G401 (cell line): ENCODE measurements at places on chromosomes 2 and 18.

GRCh38 chr2:100814453-100814852 lies 5.5 kb upstream of the NPAS2 start:
- DNase-seq, result no peak

DNA sequence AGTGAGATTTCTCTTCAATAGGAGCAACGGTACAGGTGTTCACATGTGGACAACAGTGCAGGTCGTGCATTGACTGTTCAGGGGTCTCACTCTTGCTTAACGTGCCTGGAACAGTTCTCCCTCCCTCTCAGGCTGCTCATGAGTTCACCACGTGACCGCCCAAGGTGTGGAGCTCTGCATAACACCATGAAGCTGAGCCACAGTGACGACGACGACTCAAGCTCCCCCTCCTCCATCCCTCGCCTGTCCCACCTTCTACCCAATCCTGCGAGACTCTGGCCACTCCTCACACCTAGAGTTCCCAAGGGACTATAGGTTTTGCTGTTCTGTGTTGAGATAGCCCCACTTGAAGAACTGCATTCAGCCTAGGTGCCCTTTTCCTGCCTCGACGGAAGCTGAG lies 42.8 kb downstream of the STK25 start:
- DNase-seq, result no peak

DNA sequence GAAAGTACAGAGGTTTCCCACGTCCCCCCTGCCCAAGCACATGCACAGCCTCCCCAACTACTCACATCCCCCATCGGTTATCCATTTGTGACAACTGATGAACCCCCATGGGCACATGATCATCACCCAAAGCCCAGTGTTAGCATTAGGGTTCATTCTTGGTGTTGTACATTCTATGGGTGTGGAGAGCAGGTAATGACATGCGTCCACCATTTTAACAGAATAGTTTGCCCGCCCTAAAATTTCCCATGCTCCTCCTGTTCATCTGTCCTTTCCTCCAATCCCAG lies 74.3 kb downstream of the LONRF2 start:
- no peak for DNase-seq

DNA sequence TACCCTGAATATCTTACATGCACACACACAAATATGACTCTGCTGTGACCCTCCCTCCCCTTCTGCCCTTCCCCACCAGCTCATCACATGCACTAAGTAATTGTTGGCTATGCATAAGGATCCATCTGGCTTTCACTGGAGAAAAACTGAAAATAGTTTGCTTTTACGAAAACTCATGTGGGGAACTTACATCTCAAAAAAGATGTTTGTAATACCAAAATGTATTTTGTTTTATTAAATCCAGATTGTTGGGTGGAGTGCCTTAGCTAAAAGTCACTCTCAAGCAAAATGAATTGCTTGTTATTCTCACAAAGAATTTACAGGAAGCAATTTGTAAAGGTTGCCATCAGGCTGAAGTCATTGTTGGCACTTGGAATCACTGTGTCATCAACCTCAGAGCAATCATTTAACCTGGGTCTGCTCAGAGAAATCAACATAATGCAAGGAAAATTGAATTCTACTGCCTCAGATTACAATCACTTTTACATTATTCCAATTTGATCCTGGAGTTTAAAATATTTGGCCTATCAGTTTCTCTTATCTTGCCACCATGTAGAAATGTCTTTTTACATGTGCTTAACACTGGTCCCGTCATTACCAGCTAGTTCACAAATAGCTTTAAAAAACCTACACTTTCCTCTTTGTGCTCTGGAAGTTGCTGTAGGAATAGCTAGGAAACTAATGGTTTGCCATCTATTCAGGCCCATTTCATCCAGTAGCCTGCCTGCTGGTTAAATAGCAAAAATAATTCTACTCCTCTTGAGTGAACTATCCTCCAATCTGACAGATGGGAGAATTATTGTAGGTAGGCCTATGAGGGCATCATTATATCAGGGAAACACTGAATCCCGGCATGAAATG lies 90.3 kb upstream of the TMEM17 start:
- no peak for DNase-seq

GRCh38 chr18:11909591-11910026 lies 1.5 kb upstream of the MPPE1 start:
- DNase-seq, result peak; percentile 9

- no peak for DNase-seq
Measured at GRCh38 chr2:200502196-200502595, 7.7 kb downstream of the KCTD18 start.

GRCh38 chr2:119901013-119901412 lies 111.9 kb upstream of the EPB41L5 start:
- DNase-seq, result no peak

DNA sequence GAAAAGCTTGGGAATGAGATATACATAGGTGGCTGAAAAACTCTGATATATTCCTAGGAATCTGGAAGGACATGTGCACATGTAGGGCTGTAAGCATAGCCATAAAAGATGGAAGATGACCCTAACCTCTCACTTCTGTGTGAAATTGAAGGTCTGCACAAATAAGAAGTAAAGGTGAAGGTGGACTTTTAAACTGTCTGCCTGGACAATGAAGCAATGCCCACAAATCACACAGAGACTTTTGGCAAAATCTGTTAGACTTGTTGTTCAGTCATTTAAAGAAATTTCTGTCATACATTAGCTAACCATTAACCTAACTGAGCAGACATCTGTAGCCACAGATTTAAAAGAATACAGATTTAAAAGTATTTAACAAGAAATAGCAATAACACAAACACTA lies 65.3 kb upstream of the CCDC178 start:
- DNase-seq, result no peak

DNA sequence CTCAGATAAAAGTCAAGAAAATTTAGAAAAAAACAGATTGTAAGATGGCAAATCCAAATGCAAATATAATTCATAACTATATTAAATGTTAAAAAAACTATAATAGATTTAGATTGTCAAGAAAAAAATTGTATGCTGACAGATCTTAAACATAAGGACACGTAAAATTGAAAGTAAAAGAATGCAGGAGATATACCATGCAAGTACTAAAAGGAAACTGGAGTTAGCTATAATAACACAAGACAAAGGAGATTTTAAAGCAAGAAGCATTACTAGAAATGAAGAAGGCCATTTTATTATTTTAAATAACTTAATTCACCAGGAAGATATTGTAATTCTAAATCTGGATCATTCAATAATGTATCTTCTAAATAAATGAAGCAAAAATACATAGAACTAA lies 48.3 kb downstream of the TTC21B start:
- no peak for DNase-seq

DNA sequence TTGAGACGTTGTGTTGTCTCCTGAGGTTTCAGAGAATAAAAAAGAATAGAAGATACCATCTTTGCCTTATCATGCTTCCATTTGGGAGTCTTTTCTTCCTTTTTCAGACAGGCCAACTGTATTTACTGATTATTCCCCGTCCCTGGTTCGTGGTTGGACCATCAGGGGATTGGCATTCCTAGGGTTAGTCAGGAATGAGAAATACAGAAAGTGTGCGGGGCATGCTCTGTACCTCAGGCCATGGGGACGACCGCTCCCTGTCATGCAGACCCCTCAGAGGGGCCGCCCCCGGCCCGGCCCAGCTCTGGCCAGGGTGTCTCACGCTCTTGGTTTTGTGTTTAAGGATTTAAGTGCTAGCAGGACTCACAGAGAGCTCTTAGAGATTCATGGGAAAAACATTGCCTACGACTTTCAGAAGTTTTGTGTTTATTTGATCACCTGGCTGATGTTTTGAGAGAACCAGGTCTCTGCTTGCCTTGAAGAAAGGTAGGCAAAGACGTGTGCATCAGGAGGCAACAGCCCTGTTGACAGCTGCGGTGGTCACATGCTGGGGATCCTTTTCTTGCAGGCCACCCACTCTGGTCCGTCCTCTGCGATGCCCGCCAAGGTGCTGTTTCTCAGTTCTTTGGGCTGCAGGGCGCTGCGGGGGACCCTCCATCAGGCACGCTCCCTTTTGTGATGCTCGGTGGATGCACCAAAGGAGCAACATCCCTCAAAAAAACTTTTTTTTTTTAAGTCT lies 317.8 kb downstream of the AGAP1 start:
- DNase-seq, result no peak
